ENCODE measurements at places on chromosomes 6 and 20. TPM values are rescaled to one million over a fixed set of nuclear protein-coding genes. Genes with fewer than 3 reads are reported as not detected.

Gene FILIP1
- total RNA-seq = not detected

DNA sequence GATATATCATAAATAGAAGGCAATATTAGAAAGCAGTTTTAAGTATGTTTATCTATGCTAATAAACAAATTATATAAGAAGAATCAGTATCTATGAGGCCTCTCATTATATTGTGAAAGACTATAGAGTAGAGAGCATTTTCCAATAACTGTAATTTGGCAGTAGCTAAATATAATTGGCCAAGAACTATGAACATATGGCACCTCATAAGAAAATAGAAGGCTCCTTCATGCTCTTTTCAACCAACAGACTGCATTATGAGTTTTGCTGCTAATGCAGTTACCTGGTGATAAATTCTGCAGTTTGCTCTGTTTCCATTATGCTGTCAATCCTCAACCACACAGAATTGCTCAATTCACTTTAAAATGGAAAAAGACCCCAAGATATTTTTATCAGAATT is 221.1 kb downstream of the KHDC1L start:
- DNase-seq = no peak

Gene SLC17A2
- total RNA-seq = not detected

Gene BPIFA3
- not detected for total RNA-seq

GRCh38 chr20:32160341-32160740 is 47.2 kb downstream of the PLAGL2 start:
- DNase-seq = no peak

GRCh38 chr20:9912858-9913434 is 74.1 kb upstream of the PAK5 start:
- peak; percentile 26 for DNase-seq

DNA sequence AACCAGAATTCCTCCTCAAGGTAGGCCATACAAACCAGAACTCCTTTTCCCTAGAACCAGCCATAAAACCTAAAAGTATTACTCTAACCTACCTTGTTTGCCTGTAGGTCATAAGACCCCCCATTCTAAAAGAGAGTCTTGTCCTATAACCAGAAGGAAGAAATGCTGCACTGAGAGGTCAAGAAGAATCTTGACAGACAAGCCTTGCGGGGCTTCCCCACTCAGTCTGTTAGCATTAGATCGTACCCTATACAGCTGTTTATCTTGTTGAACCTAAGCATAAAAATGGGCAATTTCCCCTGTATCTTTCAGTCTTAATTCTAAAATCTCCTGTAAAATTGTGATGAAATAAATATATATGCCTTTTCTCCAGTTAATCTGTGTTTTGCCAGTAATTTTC is 52.3 kb upstream of the HFE start:
- no peak for DNase-seq

GRCh38 chr6:170237999-170238740 is 52.7 kb downstream of the DLL1 start:
- no peak for DNase-seq

- DNase-seq = no peak
These were observed 38.5 kb upstream of the BMP6 start for GRCh38 chr6:7687145-7688111.

DNA sequence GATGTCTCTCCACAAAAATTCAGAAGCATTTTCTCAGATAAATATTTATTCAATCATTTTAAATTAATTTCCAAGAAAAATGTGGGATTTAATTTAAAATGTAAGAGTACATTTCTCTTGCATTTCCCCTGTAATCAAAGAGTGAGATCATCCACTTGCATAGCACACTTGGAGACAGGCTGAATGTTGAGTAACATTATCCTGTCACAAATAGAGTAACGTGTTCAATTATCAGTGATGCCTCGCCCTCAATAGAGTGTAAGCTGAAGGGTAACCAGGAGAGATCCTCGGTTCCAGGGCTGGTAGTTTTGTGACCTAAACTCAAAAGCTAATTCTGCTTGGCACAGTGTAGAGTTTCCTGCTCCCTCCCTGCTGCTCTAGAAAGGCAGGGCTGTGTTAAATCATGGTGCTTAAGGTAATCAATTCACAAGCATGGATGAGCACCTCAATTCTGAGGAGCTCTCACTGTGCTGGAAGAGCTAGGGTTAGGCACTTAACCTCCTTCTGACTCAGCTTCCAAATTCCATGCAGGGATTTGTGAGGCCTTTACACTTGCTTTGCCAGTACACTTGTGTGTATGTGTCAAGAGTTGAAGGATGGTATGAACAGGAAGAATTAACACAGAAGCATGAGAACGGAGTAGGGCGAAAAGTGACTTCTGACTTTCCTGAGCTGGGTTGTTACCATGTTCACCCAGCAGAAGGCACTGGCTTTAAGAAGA is 56.6 kb downstream of the MMUT start:
- no peak for DNase-seq

DNA sequence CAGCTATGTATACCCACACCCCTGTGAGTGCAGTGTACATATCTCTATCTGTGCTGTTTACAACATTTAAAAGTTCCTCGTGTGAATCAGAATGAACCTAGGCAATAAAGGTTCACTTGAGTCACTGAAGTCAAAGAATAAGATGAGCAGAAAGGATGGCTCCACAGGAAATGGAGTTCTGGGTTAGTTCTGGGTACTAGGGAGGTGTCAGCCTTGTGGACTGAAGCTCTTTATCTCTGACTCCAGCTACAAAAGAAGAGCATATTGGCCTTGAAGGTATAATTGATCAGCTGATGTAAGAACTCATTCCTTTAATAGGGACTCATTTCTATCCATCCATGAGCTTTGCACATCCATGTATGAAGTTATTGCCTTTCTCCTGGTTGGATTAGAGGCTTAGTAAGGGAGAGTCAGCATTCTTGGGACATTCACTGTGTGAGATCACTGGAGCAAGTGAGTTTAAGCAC is 73.9 kb upstream of the BACH2 start:
- no peak for DNase-seq

GRCh38 chr20:48850977-48851299 is 23.1 kb upstream of the PREX1 start:
- DNase-seq = no peak

Gene ORC3
- total RNA-seq = 24.1 TPM

Gene BTN2A1
- 31.0 TPM for total RNA-seq

DNA sequence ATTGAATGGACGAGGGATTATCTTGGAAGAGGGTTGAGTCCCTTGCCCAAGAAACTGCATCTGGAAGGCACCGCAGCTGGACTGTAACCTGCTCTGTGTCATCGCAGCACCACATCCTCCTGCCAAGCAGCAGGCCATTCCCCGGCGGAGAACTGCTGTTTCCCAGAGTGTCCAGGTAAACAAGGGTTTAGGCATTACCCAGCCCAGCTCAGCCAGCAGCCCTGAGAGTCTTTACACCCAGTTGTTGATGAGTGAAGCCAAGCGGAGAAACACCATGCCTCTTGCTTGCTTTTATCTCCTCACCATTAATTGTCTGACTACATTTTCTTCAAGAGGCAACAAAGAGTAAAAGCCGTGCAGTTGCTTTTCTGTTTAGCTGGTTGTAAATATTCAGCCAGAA is 104.1 kb downstream of the CDH4 start:
- DNase-seq = no peak

DNA sequence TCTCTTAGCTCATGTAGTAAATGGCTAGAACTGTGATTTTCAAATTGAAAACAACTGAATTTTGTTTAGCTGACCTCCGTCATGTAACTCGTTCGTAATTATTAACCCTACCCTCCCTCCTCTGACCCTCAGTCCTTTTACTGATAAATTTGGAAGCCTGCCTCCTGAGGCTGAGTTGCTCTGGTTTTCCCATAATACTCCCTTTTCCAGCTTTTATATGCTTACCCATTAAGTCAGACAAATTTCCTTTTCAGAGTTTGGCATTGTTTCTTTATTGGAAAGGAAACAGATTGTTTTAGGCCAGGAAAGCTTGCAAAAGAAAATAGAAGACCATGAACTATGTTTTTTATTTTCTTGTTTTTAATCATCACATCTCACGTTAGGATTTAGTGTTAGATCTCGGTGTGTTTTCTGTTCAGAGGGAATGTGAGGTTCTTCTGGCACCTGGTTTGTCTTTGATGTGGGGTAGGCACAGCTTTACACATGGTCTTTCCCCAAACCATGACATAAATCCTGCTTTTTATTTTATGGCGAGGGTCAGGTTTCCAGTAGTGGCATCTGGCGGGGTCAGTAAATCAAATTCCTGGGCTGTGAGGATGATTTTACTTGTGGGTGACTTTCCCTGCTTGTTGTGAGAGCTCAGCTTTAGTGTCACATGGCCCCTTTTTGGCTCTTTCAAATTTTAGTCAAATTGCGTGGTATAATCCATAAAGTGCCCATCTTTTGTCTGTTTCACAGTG is 24.5 kb downstream of the PLCB4 start:
- no peak for DNase-seq

DNA sequence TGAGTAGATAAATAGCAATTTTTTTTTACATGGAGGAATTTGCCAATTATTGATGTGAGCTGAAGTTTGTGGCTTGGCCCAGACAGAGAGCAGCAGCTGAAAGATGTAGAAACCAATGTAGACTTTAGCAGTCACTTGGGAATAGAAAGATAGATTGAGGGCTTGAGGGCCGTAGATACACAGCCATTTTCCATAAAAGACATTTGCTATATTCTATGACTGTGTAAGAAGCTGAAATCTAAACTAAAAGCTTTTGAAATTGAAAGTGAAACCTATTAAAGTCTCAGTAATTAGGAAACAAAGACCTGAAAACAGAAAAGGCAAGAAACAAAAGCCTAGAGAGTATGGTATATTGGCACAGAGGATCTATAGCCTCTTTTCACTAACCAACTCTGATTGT is 332.7 kb downstream of the CENPW start:
- DNase-seq = no peak

- no peak for DNase-seq
These were observed 12.0 kb upstream of the HFE start for GRCh38 chr6:26075063-26075717.

- no peak for DNase-seq
These were observed 31.2 kb upstream of the APCDD1L start for GRCh38 chr20:58546416-58546711.

- no peak for DNase-seq
These were observed 7.5 kb upstream of the OOEP start for GRCh38 chr6:73377225-73377624.

Gene CLVS2
- total RNA-seq = not detected

GRCh38 chr6:25064006-25064405 is 128.2 kb upstream of the RIPOR2 start:
- DNase-seq = no peak

DNA sequence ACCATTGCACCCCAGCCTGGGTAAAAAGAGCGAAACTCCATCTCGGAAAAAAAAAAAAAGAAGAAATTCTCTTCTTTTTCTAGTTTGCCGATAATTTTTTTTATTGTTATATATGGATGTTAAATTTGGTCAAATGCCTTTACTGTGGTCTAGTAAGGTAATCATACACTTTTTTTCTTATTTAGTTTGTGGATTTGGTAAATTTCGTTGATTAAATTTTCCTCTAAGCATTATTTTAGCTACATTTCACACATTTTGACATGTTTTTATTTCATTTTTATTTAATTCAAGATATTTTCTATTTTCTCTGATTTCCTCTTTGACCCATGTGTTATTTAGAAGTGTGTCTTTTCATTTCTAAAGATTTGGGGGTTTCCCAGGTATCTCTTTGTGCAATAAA is 18.0 kb upstream of the ELOVL2 start:
- DNase-seq = no peak

GRCh38 chr6:3482869-3483268 is 26.0 kb upstream of the SLC22A23 start:
- no peak for DNase-seq

DNA sequence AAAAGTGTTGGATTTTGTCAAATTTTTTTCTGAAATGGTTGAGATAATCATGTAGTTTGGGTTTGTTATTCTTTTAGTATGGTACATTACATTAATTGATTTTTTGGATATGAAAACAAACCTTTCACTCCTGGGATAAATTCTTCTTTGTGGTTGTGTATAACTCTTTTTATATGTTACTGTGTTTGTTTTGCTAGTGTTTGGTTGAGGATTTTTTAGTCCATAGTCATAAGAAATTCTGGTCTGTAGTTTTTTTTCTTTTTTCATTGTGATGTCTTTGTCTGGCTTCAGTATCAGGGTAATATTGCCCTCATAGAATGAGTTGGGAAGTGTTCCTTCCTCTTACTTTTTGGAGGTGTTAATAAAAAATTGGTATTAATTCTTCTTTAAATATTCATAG is 122.2 kb upstream of the ATXN1 start:
- DNase-seq = no peak

DNA sequence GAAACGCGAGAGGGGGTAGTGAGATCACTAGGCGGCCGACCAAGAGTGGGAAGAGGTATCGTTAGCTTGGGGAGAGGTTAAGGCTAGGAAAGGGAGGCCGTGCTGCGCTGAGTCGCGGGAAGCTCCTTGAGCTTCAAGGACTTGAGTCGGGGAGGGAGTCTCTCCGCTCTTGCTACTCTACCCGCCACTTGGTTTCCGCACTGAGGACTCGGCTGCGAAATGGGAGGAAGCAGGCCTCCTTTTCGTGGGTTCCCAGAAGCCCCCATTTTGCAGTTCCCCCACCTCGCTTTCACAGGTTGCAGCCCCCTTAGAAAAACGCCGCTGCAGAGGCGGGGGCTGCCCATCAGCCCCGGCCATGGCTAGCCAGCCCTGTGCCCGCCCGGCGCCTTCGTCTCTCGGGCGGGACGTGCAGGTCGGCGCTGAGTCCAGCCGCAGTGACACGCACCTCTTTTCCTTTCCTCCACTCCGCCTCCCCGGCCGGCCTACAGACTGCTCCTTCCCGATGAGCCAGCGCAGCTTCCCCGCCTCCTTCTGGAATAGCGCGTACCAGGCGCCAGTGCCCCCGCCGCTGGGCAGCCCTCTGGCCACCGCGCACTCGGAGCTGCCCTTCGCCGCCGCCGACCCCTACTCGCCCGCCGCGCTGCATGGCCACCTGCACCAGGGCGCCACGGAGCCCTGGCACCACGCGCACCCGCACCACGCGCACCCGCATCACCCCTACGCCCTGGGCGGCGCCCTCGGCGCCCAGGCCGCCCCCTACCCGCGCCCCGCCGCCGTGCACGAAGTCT is 4.9 kb downstream of the VGLL2 start:
- DNase-seq = no peak

- no peak for DNase-seq
These were observed 90.8 kb upstream of the OGFRL1 start for GRCh38 chr6:71197780-71198179.

DNA sequence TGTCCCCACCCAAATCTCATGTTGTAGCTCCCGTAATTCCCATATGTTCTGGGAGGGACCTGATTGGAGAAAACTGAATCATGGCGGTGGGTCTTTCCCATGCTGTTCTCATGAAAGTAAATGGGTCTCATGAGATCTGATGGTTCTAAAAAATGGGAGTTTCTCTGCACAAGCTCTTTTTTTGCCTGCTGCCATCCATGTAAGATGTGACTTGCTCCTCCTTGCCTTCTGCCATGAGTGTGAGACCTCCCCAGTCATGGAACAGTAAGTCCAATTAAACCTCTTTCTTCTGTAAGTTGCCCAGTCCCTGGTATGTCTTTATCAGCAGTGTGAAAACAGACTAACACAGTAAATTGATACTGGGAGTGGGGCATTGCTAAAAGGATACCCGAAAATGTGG is 1218.4 kb upstream of the CITED2 start:
- no peak for DNase-seq

GRCh38 chr6:111091987-111092386 is 4.7 kb downstream of the SLC16A10 start:
- no peak for DNase-seq

Data from activated CD4-positive, alpha-beta memory T cell treated with anti-CD3 and anti-CD28 coated beads, Interleukin-2, amount 10 ng/mL, durations not matched to agents 7 days and 5 days (primary cell).